ENCODE measurements at places on chromosomes 3 and 15.

DNA sequence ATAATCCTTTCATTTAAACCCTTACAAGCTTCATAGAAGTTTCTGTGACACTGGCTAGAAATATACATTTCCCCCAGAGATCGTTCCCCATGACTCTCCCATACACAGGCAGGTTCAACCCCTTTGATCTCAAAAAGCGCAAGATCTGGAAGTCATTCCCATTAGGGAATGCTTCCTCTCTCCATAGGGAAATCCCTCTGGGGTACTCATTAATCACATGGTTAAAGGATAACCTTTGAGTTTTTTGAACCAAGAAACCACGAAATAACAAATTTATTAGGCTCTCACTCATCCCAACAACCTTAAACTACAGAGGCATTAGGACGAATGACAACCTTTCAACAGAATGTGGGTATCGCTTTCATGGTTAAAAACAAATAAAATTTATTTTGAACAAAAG, 211.9 kb upstream of the PRICKLE2 start:
- no peak for DNase-seq

DNA sequence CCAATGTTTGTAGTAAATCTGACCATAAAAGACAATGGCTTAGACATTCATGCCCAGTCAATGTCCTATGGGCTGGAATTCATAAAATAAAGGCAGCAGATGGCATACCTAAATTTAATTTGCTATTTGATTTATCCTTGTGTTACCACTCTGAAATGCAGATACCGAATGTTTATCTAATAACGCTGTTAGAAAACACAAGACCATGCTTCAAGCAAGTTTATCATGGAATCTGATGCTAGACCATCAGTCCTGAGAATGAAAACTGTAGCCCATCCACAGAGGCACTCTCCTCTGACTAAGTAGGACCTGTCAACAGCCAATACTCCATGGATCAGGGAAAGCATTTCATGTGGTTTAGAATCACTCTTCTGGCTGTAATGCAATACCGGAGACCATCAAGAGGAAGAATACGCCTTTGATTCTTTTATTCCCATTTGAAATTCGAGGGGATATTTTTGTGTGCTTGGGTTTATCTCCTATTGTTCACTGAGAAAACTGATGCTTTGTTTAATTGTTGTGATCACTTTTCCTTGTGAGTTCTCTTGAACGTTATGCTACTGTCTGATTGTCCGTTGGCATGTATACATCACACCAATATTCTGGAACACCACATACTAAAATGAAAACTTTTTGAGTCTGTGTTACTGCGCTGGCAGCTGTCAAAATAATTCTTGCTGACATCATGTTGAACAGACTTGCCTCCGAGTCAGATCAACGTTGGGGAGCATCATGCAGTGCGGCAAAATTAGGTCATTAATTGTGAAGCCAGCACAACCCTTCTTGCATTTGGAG, 12.1 kb upstream of the CPB1 start:
- DNase-seq = no peak

GRCh38 chr15:89358755-89359439, 24.3 kb upstream of the POLG start:
- peak; percentile 62 for DNase-seq

DNA sequence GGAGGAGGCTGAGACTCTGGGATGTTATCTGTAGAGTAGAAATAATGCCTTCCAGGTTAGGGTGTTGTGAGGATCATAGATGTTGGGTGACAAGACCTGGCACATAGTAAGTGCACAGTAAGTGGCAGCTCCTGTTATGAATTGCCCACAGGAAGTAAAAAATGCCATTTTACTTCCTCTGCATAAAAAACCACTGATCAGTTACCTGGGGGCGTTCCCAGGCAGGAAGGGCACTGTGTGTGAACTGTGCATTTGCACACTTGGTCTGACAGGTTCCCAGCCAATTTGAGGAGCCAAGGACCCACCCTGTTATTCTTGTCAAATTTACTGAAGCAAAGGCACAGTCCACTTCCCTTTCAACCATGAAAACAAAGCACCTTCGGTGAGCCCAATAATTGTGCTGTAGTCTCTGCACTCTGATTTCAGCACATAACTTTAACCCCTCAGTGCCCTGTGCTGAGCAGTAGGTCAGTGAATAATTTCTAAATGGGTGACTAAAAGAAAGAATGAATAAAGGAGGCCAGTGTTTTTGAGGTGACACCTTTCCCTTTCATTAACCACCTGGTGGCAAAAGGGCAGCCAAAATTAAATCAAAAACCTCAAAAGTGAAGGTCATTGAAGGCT, 85.8 kb upstream of the ARHGEF3 start:
- DNase-seq = no peak

- no peak for DNase-seq
Measured at GRCh38 chr3:154969366-154969765, 110.8 kb upstream of the MME start.

- no peak for DNase-seq
Measured at GRCh38 chr15:50077176-50077575, 41.9 kb downstream of the ATP8B4 start.

DNA sequence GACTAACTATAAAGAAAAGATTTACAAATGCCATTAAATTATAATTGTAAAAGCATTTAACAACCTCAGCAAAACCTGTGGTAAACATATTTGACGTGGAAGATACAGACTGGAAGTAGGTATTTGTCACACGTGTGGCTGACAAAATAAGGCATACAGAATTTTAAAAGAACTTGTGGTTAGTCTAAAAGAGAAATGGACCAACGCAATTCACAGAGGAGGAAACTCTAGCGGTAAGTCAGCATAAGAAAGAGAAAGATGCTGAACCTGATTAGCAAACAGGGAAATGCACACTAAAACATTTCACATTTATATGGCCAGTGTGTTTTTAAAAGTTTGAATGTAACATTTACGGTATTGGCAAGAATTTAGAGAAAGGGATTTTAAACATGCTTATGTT, 35.3 kb downstream of the KCNH8 start:
- no peak for DNase-seq

- no peak for DNase-seq
Measured at GRCh38 chr15:38454696-38455090, 766 bp downstream of the FAM98B start.

DNA sequence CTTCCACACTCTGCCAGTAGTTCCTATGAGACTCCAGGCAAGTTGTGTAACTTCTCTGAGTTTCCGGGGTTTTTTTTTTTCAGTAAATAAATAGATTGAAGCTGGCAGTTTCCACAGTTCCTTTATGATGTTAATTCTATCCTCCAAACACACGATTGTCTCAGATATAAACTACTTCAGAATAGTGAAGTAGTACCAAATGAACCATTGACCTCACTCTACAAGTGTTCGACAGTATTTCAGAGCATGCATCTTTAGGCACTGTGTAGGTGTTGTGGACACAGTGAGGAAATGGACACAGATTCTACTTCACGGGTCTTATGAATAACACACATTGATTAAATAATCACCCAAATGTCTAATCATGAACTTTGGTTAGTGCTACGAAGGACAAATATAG, 136.1 kb upstream of the IGSF10 start:
- DNase-seq = no peak

DNA sequence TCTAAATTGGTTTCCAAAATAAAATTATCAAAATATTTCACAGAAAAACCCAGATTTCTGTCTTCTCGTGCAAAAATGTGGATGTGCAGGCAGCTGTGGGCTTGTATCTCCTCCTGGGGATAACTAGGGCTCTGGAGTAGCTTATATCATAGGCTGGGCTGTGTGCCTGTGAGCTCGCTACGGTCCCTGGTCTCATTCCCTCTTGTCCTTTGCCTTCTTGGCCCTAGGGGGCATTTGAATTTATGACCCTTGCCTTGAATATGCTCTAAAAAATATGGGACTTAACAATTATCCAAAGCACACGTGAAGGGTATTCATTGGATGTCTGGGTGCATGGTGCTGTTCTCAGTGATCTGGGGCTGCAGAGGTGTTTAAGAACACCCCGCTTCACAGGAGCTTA, 132.6 kb downstream of the PDZRN3 start:
- DNase-seq = no peak

DNA sequence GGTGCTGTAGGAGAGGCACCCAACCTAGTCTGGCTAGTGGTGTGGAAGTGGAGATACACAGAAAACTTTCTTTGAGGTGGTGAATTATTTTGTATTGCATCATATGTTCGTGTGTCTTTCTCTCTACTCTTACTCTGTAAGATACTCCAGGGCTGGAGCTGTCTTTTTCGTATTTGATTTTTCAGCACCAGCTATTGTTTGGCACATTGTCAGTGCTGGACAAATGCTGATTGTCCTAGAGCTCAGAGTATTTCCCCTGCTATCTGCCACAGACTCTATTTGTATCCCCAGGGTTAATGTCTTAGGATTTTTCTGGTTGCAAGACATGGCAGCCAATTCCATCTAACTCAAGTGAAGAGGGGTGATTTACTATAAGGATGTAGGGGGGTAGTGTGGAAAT, 110.5 kb downstream of the SAMMSON start:
- no peak for DNase-seq
